Frontal cortex (tissue), 4 donors: ENCODE measurements at places on chromosomes 2 and 18.

GRCh38 chr2:64852771-64853241 lies 136.4 kb upstream of the SLC1A4 start:
- no peak for DNase-seq

DNA sequence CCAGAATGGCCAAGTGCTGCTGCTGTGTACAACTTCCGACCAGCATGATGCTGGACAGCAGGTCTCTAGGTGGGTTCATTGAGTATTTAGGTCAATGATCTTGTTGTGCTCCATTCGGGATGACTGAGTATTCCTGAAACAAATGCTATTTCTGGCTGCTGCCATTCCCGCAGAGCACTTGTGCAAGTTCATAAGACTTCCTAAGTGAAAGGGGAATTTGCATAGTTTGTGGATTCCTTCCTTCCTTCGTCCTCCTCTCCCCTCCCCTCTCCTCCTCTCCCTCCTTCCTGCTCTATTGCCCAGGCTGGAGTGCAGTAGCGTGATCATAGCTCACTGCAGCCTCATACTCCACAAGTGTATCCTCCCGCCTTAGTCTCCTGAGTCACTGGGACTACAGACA lies 40.4 kb downstream of the LDLRAD4 start:
- no peak for DNase-seq

DNA sequence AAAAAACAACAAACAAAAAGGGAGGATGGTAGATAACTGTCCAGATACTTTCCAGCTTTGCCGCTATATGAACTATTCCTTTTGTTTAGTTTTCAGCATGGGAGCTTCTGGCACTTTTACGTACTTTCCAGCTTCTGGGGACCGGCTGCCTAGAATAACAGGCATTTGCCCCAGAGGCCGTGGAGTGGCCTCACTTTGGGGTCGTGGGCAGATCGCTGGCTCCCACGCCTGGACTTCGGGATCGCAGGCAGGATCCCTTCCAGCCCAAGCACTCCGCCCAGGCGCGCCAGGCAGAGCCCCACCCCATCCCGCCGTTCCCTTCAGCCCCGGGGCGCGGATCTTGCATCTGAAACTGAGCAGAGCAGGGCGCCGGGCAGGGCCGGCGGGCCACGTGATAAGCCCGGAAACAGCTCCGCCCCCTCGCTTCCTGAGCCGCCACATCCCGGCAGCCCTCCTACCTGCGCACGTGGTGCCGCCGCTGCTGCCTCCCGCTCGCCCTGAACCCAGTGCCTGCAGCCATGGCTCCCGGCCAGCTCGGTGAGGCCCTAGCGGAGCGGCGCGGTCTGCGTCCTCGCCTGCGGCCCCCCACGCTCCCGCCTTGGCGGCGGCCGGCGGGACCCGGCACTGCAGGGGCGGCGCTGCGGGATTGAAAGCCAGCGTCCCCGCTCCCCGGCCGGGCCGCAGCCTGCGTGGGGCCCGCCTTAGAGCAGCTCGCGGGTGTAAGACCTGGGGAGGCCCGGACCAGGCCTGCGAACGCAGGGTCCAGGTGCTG lies at the start of gene ATIC:
Gene ATIC (plus strand): TSS at position 435 of the 772 bp plus-strand sequence. CDS start 84 bp downstream, at position 519.
- DNase-seq, result peak; percentile 84

DNA sequence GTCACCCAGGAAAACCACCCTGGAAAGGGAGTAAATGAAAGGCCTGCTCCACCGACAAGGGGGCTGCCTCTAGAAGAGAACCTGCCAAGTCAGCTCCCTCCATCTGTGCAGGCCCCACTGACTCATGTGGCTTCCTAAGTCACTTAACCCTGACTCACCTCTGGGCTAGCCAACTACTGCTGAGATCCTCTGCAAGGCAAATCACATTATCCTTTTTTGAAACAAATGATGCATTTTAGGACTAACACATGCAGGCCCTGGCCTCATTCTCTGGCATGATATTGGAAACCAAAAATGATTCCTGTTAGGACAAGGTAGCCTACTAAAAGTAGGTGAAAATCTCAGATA lies 474.6 kb downstream of the EPHA4 start:
- DNase-seq, result no peak

DNA sequence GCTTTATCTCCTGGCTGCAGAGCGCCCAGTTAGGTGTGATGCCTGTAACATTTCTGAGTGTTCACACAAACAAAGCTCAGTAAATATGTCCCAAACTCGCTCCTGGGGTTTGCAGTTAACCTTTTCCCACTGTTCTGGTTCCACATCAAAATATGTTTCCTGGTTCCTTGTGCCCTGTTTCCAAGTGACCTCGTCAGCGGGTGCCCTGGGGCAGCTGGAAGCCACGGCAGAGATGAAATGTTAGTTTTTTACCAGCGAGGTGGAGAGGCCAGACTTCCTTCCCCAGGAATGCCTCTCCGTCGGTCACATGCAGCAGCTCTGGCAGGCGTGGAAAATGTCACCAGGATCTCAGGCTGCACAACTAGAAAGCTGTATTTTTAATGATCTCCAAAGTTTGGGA lies 18.2 kb downstream of the NFATC1 start:
- no peak for DNase-seq

DNA sequence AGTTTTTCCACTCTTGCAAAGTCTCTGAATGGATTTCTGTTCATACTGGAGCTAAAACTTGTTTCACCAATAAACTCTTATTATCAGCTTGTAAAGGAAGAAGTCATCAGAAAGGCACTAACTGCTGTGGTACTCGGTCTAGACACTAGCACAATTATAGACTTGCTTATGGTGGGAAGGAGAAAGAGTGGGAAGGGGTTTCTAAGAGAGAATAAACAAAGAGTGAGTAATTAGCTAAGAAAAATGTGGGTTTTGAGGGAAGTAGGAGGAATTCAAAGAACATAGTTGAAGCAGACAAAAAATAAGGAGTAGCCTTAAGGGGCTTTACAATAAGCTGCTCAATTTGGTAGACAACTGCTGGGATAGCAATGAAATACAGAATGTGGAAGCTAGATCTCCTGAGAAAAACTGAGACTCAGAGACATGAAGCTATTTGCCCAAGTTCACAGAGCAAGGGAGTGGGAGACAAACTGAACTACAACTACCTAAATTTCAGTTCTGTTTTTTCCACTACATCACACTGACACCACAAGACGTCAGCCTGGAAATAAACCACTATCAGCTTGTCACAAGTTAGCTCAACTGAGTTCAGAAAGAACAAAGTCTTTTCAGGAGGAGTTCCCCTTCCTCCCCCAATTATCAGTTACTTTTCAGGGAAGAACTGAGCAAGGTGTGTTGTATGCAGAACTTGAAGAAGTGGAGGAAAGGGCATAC lies 59.7 kb downstream of the MAP4K3 start:
- DNase-seq, result no peak

- DNase-seq, result no peak
Measured at GRCh38 chr2:96486696-96487095, 18.5 kb downstream of the NEURL3 start.

DNA sequence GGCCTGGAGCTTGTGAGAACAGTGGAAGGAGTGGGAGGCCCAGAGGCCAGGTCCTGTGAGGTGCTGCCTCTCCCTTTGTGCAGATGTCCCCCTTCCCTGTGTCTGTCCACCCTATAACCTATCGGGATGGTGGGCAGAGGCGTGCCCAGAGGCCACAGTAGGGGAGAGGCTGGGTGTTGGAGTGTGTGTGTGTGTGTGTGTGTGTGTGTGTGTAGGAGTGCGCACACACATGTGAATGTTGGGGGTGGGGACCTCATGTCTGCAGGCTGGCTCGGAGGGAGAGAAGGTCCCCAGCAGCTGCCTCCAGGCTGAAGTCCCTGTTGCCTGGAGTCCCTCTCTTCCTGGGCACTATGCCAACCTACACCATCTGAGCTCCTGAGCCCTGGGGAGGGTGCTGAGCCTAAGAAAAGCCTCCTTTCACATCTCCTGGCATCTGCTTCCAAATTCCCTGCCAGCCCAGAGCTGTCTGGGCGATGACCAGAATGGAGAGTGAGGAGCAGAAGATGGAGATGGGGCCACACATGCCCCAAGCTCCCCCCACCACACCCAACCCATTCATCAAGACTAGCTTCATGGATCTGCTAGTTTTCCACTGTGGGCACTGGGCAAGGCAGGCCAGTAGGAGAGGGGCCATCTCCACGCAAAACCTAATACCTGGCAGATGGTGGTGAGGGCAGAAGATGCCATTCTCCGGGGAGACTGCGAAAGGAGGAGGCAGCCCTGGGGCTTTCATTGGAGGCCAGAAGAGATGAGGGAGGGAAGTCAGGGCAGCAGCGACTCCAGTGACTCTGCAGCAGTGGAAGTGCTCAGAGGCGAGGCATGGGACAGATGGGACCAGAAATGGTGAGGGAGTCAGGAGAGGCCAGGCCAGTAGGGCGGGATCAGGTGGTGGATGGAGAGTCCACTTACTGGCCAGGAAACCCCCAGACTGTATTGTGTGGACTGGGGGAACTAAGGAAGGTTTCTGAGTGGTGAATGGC lies 20.3 kb downstream of the KCNK3 start:
- no peak for DNase-seq

DNA sequence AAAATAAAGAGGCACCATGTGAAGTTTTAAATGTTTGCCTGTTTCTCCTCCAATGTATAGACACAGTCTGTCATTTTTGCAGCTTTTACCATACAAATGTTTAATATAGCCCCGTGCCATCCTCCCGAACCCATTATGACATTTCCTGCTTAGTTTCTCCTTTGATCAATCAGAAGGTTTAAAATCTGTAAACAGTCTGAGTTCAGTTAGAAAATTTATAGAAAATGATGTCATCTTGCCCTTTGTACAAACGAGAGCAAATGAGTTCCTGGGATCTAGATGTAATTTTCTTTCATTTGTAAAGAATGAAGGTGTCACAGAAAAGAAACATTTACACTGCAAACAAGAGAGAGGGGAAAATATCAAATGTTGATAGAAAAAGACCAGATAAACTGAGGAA lies 62.7 kb upstream of the NFU1 start:
- DNase-seq, result no peak

- DNase-seq, result no peak
Measured at GRCh38 chr2:23528690-23529089, 143.7 kb downstream of the KLHL29 start.

DNA sequence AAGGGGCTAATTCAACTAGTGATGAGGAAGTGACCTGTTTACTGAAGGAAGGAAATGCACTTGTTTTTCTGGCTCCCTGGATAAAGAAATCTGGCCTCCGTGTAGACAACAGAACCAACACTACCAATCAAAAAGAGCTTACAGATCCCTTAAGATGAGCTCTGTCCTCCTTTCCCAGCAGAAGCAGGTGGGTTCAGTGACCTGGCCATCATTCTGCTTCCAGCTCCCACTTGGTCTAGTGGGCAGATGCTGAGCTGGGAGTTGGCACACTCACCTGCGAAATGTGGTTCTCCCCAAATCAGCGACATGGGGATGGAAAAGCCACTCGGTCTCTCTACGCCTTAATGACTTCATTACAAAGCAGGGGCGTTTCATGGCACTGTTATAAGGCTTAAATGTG lies 132.6 kb downstream of the AFF3 start:
- no peak for DNase-seq

- DNase-seq, result no peak
Measured at GRCh38 chr2:37418956-37419355, 74.5 kb downstream of the QPCT start.

- no peak for DNase-seq
Measured at GRCh38 chr2:176261136-176261535, 8.1 kb upstream of the MTX2 start.

- no peak for DNase-seq
Measured at GRCh38 chr2:52934920-52935640, 832.5 kb upstream of the CHAC2 start.

DNA sequence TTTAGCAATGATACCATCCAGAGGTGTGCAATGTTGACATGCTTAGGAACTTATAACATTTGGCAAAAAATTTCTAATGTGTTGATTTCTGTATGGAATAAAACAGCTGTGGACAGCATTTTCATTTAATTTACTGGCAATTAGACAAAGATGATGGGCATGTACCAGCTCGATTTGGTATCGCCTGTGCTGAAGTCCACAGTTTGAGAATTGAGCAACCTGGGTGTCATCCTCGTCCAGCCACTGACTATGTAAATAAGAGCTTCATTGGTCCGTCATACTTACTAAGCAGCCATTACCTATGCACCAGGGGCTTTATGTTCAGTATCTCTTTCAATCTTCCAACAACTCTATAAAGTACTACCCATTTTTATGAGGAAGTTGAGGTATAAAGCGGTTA lies 24.6 kb upstream of the ACAA2 start:
- DNase-seq, result no peak

- DNase-seq, result no peak
Measured at GRCh38 chr2:233689501-233689900, 3.2 kb upstream of the UGT1A6 start.

DNA sequence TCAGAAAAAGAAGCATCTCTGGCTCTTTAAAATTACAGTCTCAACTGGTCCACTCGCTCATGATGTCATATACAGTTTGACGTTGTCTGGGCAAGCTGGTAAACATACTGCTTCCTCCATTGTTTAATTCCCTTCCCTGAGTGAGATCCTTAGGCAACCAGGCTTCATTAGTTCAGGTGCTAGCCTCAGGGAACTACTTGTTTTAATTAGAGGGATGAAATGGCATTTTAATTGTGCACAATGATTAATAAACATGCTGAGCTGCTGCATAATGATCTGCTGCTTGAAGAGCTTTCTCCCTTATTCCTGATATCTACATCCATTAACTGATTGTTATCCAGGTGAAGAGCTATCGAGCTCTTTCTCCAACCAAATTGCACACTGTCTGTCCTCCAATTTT lies 195.6 kb upstream of the ETAA1 start:
- no peak for DNase-seq

- no peak for DNase-seq
Measured at GRCh38 chr2:134537121-134537520, 181.7 kb downstream of the TMEM163 start.

GRCh38 chr2:101608408-101609310 lies 88.8 kb upstream of the MAP4K4 start:
- DNase-seq, result no peak

DNA sequence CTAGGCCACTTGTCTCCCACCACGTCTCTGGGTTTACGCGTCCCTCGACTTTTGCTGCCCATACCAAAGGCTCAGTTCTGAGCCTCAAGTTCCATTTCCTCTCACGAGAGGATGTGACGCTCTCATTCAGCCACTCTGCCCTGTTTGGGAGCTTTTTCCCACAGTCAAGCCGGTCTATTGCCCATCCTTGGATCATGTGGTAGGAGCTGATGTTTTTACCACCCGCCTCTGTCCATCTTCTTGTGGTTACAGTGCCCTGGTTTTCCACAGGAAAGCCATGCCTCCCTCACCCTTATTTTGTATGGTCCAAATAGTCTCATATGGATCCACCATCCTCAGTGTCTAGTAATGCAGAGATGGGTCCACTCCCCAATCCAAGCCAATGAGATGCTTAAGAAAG lies 20.4 kb downstream of the FBXO36 start:
- DNase-seq, result no peak

GRCh38 chr18:66742832-66743231 lies 138.9 kb upstream of the CDH19 start:
- DNase-seq, result no peak

DNA sequence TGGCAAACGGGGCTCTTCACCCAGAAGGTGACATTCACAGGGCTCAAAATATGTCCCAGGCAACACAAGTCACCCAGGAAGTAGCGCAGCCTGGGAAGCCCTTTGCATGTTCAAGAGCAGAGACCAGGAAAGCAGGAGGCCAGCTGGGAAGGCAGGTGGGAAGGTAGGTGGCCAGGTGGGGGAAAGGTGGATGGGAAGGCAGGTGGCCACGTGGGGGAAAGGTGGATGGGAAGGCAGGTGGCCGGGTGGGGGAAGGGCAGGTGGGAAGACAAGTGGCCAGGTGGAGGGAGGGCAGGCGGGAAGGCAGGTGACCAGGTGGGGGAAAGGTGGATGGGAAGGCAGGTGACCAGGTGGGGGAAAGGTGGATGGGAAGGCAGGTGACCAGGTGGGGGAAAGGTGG lies 102.7 kb downstream of the ZNF516 start:
- no peak for DNase-seq
